ENCODE measurements at places on chromosomes 4 and X.

DNA sequence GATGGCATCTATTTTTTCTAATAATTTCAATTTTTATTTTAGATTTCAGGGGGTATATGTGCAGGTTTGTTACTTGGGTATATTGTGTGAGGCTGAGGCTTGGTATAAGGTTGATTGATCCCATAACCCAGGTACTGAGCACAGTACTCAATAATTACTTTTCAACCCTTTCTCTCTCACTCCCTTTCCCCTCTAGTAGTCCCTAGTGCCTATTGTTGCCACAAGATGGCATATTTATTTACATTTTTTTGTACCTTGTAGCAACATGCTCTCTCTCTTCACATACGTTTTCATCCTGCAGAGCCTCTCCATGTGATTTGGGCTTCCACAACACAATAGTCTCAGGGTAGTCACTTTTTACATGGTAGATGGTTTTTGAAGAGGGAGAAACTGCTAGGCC is 172.0 kb downstream of the ATOH1 start:
- no peak for DNase-seq

DNA sequence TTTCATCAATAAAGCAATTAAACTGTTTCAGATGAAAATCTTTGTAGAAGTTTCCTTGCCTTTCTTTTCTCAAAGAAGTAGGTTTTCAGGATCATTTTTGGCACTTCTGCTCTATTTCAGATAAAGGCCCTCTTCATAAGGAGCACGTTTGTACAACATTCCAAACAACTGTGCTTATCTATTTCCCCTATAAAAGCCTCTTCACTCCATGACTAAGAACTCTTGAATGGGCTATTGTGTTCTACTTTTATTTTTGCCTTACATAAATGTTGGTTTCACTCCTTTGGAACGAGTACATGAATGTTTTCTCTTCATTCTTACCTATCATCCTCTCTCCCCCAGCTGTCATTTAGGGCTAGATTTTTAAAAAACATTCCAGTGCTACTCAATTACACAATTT is 288.0 kb upstream of the PPP1R2C start:
- no peak for DNase-seq

GRCh38 chr4:101178731-101179130 is 168.6 kb downstream of the PPP3CA start:
- DNase-seq = no peak

GRCh38 chrX:12327836-12328235 is 189.6 kb downstream of the FRMPD4 start:
- no peak for DNase-seq

- no peak for DNase-seq
Measured at GRCh38 chr4:89712141-89712540, 124.8 kb downstream of the SNCA start.

GRCh38 chr4:70915036-70915815 is 13.1 kb downstream of the MOB1B start:
- no peak for DNase-seq

GRCh38 chrX:84218726-84219125 is 30.7 kb upstream of the RPS6KA6 start:
- DNase-seq = peak; percentile 33

GRCh38 chr4:30866907-30867306 is 146.7 kb downstream of the PCDH7 start:
- DNase-seq = no peak

DNA sequence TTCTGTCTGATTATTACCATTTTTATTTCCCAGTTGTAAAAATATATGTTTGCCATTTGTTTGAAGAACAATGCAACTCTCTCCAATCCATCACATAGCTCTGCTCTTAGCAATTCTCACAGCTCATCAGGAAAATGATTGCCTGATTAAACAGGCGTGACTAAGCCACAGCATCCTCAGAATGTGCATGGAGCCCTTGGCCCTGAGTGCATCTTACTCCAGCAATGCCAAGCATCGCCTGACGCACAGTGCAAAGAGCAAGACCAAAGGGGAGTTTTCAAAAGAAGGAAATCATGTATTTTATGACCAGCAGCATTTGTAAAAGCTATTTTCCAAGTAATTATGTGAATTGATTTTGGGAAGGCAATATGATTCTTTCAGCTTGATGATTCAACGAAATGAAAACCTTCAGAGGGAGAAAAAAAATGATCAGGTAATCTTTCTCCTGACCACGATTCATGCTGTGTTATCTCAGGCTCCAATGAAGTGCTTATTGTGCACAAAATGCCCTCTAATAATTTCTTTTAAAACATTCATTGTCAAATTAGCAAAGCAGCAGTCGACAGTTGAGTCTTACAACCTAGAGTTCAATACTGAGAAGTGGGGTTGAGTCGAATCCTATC is 138.0 kb upstream of the FAM9B start:
- DNase-seq = no peak

- DNase-seq = no peak
Measured at GRCh38 chrX:133661962-133662839, 246.9 kb upstream of the GPC4 start.

- DNase-seq = peak; percentile 93
Measured at GRCh38 chr4:138242076-138242833, at the start of gene SLC7A11. Gene SLC7A11, minus strand, starts transcription at chr4:138242349. Its CDS starts 280 bp downstream, at chr4:138242069.

DNA sequence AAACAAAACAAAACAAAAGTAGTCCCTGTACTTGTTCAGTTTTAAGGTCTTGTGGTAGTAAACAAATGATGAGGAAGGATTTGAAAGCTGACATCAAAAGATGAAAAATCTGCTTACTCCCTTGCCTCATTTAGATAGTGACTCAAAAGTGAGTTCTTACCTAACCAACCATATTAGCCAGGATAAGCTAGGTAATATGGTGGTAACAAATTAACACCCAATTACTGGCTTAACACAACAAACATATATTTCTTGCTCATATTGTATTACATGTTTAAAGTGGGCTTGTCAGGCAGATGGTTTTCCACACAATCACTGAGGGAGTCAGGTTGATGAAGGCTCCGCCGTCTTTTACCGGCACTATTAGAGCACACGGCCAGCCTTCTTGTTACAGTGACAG is 189.7 kb downstream of the PPARGC1A start:
- no peak for DNase-seq

GRCh38 chrX:131734621-131735020 is 190.7 kb downstream of the OR13H1 start:
- no peak for DNase-seq

DNA sequence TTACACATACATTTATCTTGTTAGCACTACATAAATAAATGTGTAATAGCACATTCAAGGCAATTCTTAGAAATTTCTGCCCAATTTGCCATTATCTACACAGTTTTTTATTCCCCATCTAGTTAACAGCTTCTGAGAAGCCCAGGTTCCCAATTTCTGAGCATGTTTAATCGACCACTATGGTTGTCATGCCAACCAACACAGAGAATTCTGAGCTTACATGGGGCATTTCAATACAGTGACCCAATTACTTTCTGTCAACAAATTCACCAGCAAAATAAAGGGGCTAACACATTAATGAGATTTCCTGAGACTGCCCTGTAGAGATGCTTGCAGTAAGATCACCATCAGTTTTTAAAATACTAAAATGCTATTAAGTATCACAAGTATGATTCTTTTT is 22.0 kb downstream of the GPM6A start:
- DNase-seq = no peak

- DNase-seq = no peak
Measured at GRCh38 chr4:138408758-138409157, 166.6 kb upstream of the SLC7A11 start.

GRCh38 chrX:57104921-57105398 is 16.4 kb downstream of the SPIN2B start:
- no peak for DNase-seq

GRCh38 chr4:75002381-75002780 is 69.5 kb downstream of the PARM1 start:
- no peak for DNase-seq

GRCh38 chr4:17934286-17934685 is 87.3 kb downstream of the LCORL start:
- DNase-seq = no peak

GRCh38 chr4:64774626-64775025 is 365.4 kb upstream of the TECRL start:
- no peak for DNase-seq

DNA sequence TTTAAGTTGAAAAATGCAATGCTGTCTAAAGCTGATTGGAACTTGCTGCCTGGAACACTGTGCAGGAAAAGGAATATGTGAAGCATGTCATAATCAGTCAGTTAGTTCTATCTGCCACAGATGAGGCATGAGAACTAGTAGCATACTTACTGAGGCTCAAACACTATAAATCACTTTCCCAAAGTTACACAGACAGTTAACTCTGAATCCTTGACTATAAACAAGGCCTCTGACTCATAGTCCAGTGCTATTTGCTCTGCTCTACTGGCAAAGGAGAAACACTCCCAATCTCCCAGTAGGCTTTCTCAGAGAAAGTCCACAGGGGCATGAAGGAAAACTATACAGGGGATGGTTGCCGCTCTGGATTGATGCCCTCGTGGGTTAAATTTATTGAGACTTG is 2078.4 kb upstream of the TENM3 start:
- DNase-seq = no peak

GRCh38 chrX:111288841-111289240 is 18.6 kb upstream of the CAPN6 start:
- peak; percentile 17 for DNase-seq

DNA sequence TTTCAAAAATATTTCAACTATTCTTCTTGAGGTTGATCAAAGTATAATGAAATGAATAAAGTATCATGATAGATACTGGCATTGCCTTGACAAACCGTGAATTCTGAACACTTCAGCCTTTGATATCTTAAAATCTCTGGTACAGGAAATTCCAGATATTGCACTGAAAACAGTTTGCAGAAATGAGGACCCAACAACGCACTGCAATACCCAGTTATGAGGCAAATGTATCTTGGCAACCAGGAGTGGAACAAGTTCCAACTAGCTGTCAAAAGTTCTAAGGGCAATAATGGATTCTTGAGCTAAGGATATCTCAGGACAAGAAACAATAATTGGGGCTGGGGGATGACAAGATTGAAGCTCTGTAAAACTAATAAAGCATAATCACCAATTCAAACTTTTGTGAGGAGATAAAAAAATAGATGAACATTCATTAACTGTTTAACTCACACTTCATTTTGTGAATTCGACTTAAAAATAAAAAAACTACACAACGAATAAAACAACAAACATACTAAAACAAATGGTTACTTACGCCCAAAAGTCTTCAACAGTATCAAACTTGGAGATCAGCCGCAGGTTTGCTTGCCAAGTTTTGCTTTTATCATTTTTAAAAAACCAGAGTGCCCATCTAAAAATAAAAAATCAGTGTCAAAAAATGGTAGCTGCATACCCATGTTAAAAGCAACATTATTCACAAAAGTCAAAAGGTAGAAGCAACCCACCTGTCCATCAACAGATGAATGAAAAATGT is 38.1 kb downstream of the EIF4E start:
- no peak for DNase-seq

GRCh38 chrX:150508451-150509367 is 59.7 kb upstream of the MTM1 start:
- no peak for DNase-seq

- no peak for DNase-seq
Measured at GRCh38 chrX:37679888-37680287, 5.7 kb upstream of the XK start.

- DNase-seq = peak; percentile 41
Measured at GRCh38 chr4:153084980-153085630, 119.1 kb upstream of the TRIM2 start.

DNA sequence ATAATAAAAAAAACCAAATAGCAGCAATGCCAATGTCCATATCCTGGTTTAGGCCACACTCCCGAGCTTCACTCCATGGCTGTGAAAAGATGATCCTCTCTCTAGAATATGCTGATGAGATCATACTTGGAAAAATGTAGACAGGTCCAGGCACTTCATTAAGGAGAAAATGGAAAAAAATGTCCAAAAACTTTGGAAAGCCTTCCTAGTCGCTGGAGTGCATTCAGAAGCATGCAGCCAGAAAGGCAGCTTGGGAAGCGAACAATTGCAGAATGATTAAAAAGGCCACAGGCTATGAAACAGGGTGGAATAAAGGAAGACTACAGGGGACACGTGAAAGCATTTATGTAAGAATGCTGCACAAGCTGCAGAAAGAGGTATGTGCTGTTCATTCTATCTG is 165.6 kb upstream of the HCCS start:
- DNase-seq = no peak

- DNase-seq = no peak
Measured at GRCh38 chr4:186820391-186820891, 96.8 kb upstream of the FAT1 start.

DNA sequence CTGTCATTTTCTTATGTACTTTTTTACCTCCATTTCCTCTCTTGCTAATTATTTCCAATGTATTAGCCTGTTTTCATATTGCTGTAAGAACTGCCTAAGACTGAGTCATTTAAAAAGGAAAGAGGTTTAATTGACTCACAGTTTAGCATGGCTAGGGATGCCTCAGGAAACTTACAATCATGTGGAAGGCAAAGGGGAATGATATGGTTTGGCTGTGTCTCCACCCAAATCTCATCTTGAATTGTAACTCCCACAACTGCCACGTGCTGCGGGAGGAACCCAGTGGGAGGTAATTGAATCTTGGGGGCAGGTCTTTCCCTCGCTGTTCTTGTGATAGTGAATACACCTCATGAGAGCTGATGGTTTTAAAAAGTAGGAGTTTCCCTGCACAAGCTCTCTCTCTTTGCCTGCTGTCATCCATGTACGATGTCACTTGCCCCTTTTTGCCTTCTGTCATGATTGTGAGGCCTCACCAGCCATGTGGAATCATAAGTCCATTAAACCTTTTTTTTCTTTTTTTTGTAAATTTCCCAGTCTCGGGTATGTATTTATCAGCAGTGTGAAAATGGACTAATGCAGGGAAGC is 870.0 kb upstream of the INTU start:
- no peak for DNase-seq
